ENCODE measurements at places on chromosomes 3 and 15. TPM values are rescaled to one million over a fixed set of nuclear protein-coding genes. Genes with fewer than 3 reads are reported as not detected.

Gene NEIL1
- total RNA-seq: 5.0 TPM

Gene KLHL25
- 3.8 TPM for total RNA-seq

Gene HIGD2B
- not detected for total RNA-seq

Gene UBA7
- total RNA-seq: 81.3 TPM
